ENCODE measurements at places on chromosomes 16 and 17.

GRCh38 chr16:81413245-81413990 is 31.2 kb upstream of the CMIP start:
- DNase-seq, result no peak

- DNase-seq, result no peak
Observed at GRCh38 chr16:84689111-84689510, 10.7 kb upstream of the USP10 start.

GRCh38 chr16:12515746-12516145 is 287.9 kb downstream of the CPPED1 start:
- DNase-seq, result no peak

DNA sequence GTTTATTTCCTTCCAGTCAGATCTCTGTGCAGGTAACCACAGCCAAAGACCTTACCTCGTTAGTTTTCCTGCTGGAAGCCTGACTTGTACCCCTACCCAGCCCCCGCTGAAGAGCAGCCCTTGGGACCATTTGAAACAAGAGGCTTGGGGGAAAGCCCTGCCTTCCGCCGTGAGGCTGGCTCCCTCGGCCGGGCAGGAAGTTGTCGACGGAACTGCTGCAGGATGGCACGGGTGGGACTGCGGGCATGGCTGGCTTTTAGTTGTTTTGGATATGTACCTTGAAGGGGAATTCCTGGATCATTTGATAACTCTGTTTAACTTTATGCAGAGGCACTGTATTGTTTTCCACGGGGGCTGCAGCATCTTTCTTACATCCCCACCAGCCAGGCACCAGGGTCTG is 49.0 kb upstream of the ENDOV start:
- no peak for DNase-seq

GRCh38 chr17:41340934-41341861 is 9.4 kb downstream of the KRT33A start:
- DNase-seq, result no peak

- no peak for DNase-seq
Observed at GRCh38 chr16:74950511-74950910, 34.4 kb downstream of the WDR59 start.
